ENCODE measurements at places on chromosomes 1 and 21.

DNA sequence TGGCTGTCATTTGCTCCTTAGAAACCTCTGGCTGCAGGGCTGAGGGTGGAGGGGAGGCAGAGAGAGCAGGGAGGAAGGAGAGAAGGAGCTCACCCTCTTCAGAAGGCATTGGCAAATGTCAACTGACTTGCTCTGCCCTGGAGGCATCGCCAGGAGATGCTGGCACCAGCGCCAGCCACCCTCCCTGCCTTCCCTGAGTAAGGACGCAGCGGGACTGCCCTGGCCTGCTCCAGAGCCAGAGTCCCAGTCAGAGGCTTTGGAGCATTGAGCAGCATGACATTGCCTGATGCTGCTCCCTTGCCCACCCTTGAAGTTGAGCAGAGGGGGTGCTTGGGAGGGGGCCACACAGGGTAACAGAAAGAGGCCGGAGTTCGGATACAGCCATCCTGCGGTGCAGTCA, 62.3 kb downstream of the DISP3 start:
- no peak for DNase-seq

DNA sequence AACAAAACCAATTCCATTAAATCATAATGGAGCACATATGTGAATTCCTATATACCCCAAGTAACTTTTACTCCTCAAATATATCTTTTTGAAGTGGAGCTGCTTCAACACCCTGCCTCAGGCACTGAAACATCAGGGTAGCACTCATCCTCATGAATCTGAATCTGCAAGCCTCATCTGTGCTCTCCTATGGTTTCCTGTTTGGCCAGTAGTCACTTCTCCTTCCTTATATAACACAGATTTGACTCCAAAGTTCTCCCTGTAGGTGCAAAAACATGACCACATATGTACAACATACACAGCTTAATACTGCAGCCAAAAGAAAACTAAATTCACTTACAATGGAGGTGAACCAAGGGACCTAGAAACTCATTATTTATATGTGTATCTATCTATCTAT, 7.2 kb downstream of the TRIT1 start:
- DNase-seq: no peak

- DNase-seq: no peak
Measured at GRCh38 chr1:36591278-36591677, 108.6 kb upstream of the CSF3R start.

DNA sequence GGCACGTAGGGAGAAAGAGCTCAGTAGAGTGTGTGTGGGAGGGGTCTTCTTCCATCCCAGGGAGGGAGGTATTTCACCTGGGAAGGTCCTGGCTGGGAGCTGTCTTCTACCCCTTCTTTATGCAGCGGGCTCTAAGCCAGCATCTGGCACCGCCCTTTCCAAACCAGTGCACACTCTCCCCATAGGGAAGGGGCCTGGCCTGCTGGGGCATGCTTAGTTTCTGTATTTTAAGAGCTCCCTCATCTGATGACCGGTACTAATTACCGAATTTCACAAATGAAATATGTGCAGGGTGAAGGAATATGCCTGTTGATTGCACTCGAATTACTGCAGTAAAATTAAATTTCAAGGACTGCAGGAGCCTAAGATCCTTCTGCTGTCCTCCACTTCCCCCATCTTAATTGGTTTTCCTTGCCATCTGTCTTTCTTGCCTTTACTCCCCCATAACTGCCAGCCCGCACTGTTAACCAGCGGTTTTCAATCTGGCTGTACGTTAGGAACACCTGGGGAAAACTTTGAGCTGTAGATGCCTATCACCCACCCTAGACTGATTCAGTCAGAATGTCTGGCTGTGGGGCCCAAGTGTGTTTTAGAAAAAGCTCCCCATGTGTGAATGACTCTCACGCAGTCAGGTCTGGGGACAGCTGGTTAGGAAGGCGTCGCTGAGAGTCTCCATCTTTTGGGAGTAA, 20.1 kb downstream of the GALNT2 start:
- DNase-seq: no peak

- DNase-seq: no peak
Measured at GRCh38 chr1:60898413-60898812, 183.9 kb upstream of the NFIA start.

DNA sequence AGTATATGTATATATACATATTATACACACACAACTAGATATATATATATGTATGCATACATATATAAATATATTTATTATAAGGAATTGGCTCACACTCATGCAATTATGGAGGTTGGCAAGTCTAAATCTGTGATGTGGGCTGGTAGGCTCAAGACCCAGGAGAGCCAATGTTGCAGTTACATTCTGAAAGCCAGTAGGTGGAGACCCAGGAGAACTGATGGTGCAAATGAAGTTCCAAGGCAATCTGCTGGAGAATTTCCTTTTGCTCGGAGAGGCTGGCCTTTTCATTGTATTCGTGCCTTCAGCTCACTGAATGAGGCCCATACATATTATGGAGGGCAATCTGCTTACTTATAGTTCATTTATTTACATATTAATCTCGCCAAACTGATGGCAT, 9.4 kb downstream of the IVL start:
- DNase-seq: no peak

GRCh38 chr21:42538479-42539275, 25.0 kb downstream of the SLC37A1 start:
- no peak for DNase-seq

DNA sequence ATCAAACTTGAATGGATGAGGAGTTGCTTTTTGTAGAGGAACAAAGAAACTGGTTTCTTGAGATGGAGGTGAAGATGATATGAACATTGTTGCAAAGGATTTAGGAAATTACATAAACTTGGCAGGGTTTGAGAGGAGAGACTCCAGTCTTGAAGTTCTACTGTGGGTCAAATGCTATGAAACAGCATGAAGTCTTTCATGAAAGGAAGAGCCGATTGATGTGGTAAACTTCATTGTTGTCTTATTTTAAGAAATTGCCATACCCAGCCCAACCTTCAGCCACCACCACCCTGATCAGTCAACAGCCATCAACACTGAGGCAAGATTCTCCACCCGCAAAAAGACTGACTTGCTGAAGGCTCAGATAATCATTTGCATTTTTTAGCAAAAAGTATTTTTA, 52.2 kb downstream of the SIPA1L2 start:
- no peak for DNase-seq

DNA sequence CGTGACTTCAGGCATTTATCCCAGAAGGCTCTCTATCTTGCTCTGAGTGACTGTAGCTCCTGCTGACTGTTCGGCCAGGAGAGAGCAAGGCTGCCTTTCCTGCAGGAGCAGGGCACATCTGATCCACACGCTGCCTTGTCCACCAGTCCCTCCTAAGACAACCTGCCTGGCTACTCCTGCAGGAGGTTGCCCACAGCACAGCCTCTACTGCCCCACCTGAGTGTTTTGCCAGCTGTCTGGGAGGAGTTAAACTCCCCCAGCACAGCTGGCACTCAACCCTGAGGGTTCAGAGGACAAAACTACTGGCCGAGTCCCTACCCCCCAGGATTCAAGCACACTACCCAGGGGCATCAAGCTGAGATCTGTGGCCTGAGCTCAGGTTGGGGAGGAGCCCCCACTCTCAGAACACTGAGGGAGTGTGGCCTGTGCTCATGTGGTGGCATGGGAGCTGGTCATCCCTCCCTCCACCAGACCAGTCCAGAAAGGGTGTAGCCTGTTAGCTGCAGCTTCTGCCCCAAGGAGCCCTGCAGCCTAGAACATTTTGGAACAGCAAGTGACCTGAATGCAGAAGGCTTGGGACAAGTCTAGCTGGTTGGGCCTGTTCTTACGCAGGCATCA, 237.3 kb downstream of the SLC44A5 start:
- no peak for DNase-seq

DNA sequence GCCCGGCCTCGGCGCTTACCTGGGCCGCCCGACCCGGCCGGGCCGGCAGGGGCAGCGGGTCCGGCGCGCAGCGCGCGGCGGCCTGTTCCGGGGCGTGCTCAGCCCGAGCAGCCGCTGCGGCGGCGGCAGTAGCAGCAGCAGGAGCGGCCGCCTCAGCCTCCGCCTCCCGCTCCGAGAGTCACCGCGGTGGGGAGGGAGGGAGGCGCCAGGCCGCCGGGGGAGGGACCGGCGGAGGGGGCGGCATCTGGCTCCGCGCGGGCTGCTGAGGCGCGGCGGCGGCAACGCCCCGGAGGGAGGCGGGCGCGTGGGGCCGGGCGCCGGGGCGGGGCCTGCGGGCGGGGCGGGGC, at the start of gene CTNNBIP1:
TSS of gene CTNNBIP1 (minus strand) at position 194 of the 347 bp plus-strand sequence. CDS start 38,205 bp downstream, outside the sequence.
- no peak for DNase-seq

GRCh38 chr1:57040811-57041210, 75.0 kb upstream of the C8B start:
- DNase-seq: no peak

GRCh38 chr1:21165646-21166045, 11.1 kb downstream of the EIF4G3 start:
- DNase-seq: no peak

GRCh38 chr1:17825273-17826164, 70.4 kb downstream of the ACTL8 start:
- DNase-seq: no peak
